A673 (cell line): ENCODE measurements at places on chromosomes 1 and 21. TPM values are rescaled to one million over a fixed set of nuclear protein-coding genes. Genes with fewer than 3 reads are reported as not detected.

- peak; percentile 4 for DNase-seq
Observed at GRCh38 chr1:215793180-215793579, 226.1 kb downstream of the KCTD3 start.

DNA sequence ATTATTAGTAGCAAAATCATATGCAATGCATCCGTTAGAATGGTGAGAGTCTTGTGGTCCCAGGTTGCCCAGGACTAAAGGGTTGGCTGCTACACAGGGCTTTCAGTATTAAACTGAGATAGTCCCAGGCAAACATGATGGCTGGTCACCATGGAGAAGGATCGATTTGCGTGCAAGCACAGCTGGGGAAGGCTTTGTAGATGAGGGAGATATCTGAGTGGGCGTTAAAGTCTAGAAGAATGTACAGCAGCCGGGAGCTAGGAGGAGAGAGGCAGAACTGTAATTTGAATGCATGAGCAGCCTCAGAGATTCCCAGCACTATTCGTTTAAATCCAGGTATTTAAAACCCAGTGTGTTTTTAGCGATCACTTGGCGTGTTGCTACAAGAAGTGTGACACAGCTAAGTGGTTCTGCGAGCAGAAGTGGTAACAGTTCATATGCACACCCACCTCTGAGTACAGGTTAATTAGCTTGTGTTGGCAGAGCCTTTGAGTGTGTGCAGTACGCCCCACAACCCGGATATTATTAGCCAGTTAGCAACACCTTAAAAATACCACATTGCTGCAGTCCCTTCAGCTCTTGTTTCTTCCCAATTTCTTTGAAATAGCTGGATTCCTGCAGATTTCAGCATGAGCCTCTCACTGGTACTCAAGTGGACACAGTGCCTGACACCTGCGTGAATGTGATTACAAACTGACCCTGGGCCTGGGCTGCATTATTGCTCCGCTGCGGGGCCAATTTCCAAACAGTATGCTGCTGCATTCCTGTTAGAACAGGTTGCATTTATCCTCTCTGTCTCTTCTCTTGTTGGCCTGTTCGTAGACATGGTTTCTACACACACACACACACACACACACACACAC, 67.2 kb upstream of the SCAF4 start:
- DNase-seq = no peak

GRCh38 chr21:43015906-43016540, 41.7 kb downstream of the PKNOX1 start:
- DNase-seq = no peak

SETD4 gene
- total RNA-seq = 29.3 and 33.3 TPM in 2 replicates

CR1 gene
- not detected in 2 replicates for total RNA-seq

LEFTY1 gene
- total RNA-seq = 0.24 TPM in 1 of 2 replicates, not detected in the other
